ENCODE measurements at places on chromosomes 2 and 18.

- no peak for DNase-seq
Observed at GRCh38 chr2:111219285-111219684, 98.6 kb downstream of the BCL2L11 start.

GRCh38 chr2:14960686-14961324, 328.3 kb downstream of the LRATD1 start:
- no peak for DNase-seq

DNA sequence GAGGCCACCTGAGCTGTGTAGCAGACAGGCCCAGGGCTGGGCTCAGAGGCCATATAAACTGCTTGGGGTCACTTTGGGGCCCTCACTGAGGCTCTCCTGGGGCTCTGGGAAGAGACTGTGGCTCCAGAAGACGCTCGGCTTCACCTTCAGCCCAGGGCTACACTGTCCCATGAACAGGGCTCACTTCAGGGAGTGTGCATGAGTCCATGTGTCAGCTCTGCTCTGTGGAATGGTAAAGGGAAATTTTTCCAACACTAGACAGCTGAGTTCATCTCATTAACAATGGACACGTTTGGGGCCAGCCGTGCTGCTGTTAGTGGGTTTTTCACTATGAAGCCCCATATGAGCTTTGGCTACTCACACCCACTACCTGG, 65.4 kb upstream of the TFCP2L1 start:
- DNase-seq: no peak

- no peak for DNase-seq
Observed at GRCh38 chr2:117718048-117718447, 96.4 kb upstream of the DDX18 start.

GRCh38 chr18:79965119-79965902, 868 bp downstream of the HSBP1L1 start:
- peak; percentile 61 for DNase-seq

GRCh38 chr18:40013001-40013609, 1941.9 kb upstream of the PIK3C3 start:
- DNase-seq: no peak

GRCh38 chr2:85163675-85164074, 30.5 kb downstream of the TCF7L1 start:
- DNase-seq: no peak

GRCh38 chr2:19753314-19753713, 148.5 kb downstream of the TTC32 start:
- DNase-seq: no peak

- no peak for DNase-seq
Observed at GRCh38 chr18:63567276-63567675, 19.9 kb upstream of the SERPINB13 start.
